ENCODE measurements at places on chromosomes 1 and 21. TPM values are rescaled to one million over a fixed set of nuclear protein-coding genes. Genes with fewer than 3 reads are reported as not detected.

The CLK2 gene
- 21.8 TPM for total RNA-seq

The FOXO6 gene
- total RNA-seq = not detected

The PLA2G2F gene
- total RNA-seq = not detected

- no peak for DNase-seq
Measured at GRCh38 chr1:151620286-151620685, 8.4 kb downstream of the SNX27 start.

- DNase-seq = no peak
Measured at GRCh38 chr1:150534002-150534401, 15.2 kb upstream of the ADAMTSL4 start.

All from MG63 (cell line).